Anterior cingulate cortex (tissue), 58 donors: ENCODE measurements at places on chromosomes 12 and 14.

- DNase-seq, result no peak
Observed at GRCh38 chr14:72256055-72256454, 323.8 kb downstream of the RGS6 start.

DNA sequence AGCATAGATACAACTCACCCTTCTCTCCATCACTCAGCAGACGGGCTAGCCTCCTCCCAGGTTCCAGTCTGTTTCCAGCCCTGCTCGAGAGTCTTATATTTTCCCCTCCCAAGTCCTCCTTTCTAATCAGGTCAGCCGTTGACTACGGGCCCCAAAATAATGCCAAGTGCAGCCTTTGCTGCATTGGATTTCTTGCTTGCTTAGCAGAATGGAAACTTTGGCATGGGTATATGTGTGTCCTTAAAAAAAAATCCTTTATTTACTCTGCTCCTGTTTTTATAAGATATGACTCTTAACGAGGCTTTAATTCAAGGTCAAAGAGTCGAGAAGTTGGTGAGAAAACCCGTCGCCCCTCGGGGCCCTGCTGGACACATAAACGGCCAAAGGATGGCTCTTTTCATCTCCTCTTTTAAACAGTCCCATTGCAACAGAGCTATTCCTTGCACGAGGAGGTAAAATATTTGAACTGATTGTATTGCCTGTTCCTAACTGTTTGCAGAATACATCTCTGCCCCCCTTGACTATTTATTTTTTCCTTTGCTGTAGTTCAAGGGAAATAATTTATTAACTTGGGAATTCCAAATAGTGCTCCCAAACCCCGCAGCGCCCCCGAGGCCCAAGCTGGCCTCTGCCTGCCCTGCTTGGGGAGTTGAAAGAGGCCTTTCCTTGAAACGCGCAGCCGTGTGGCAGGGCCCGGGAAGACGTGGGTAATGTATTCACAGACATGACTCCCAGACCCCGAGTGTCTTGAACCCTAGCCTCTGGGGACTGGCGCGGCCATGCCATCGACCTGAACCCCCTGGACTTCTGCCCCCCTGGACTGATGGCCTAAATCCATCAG is 156.5 kb upstream of the MYL2 start:
- DNase-seq, result no peak

DNA sequence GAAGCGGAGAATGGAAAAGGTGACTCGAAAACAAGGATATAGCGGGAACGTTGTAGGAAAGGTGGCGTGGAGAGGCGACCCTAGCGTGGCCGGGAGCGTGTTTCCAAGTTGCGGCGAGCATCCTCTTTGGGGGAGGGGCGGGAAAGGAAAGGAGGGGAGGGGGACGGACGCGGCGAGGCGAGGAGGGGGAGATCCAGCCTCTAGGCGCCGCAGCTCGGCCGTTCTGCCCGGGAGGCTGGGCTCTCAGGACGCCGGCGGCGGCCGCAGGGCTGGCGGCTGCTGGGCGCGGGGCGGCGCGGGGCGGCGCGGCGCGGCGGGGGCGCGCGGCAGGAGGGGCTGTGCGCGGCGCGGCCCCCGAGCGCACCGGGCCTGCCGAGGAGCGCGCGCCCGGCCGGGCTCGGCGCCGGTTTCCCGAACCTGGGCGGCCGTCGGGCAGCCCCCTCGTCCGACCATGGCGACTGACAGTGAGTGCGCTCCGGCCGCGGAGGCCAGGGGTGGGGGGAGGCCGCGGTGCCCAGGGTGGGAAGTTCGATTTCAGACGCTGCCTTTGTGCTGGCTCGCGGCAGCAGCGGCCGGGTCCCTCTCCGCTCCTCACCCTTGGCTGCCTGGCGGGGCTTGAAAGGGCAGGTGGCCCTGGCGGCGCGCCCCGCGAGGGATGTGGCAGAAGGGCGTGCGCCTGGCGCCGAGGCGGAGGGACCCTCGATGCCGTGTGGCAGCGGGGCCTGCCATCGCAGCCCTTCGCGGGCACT is 50.3 kb downstream of the SNAPC1 start:
- DNase-seq, result no peak

DNA sequence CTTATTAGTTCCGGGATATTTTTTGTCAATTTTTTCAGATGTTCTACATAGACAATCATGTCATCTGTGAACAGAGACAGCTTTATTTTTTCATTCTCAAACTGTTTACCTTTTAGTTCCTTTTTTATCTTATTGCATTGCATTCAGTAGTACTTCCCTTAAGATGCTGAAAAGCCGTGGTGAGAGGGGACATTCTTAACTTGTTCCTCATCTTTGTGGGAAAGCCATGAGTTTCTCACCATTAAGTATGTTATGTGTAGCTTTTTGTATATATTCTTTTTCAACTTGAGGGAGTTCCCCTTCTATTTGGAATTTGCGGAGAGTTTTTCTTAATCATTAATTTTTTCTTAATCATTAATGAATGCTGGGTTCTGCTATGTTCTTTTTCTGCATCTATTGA is 1727.1 kb upstream of the SEL1L start:
- no peak for DNase-seq

DNA sequence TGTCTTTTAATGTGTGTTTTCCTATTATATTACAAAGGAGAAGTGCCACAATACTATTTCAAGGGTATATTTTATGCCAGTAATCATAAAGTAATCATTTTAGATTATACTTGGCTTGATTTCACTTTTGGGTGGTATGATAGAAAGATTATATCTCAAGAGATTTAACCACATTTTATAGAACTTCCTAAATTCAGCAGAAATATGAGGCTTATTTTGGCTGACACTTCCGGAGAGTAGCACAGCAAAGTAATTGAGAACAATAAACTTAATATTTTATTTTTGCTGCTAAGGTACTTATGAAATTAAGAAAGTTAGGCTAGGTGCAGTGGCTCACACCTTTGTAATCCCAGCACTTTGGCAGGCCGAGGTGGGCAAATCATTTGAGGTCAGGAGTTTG is 319.1 kb downstream of the NPAS3 start:
- no peak for DNase-seq

- no peak for DNase-seq
Observed at GRCh38 chr12:98224584-98225221, 290.7 kb upstream of the TMPO start.

GRCh38 chr12:124359671-124360581 is 65.0 kb downstream of the RFLNA start:
- DNase-seq, result peak; percentile 24

DNA sequence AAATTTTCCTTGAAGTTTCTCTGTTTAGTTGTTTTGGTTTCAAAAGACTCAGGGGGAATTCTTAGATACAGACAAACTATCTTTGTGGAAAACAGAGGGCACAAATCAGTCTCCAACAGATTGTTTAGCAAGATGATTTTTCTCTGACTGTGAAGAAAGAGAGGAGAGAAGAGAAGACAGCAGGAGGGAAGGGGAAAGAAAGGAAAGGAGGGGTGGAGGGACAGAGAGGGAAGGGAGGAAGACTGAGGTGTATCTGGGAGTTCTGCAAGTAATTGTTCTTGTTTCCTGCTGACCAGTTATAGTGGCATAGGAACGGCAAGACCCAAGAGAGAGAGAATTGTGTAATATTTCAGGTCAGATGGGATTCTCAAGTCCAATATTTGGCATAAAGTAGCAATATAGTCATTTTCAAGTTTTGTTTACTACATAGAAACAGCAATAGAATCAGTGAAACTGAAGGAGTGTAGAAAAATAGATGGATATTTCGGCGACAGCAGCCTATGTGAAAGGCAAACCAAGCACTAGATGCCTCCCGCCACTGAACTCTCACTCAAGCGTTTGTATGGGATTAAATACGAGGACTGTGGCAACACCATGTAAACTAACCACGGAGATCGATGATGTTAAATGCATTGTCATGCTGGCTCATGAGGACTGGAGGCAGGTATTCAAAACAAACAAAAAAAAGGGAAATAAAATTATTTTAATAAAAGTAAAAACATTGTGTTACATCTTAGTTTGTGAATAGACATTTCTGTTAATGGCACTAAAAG is 342.5 kb downstream of the SLC16A7 start:
- no peak for DNase-seq

- peak; percentile 76 for DNase-seq
Observed at GRCh38 chr12:6867413-6868210, at the start of gene TPI1. TPI1 (plus strand) TSS chr12:6867531; CDS start chr12:6867567, 36 bp downstream.

GRCh38 chr12:104357421-104357952 is 53.9 kb downstream of the EID3 start:
- DNase-seq, result no peak

DNA sequence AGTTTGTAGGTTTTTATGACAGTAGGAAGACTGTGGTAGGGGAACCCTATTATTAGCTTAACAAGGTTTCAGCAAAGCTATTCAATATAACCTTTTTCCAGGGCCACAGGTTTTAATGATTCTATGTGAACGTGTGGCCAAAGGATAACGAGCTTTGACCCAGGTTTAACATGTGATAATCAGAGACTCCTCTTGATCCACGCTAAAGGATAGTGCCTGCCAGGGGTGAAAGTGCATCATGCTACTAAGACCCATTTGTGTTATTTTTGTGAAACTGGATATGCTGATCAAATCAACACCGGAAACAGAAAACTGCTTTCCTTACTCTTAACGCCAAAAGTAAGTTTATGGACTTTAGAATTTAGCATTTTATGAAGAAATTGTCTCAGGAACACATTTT is 909 bp upstream of the TAOK3 start:
- DNase-seq, result no peak

GRCh38 chr14:58628406-58628805 is 9.4 kb upstream of the DACT1 start:
- DNase-seq, result no peak

GRCh38 chr14:99136047-99136400 is 136.0 kb downstream of the BCL11B start:
- no peak for DNase-seq

DNA sequence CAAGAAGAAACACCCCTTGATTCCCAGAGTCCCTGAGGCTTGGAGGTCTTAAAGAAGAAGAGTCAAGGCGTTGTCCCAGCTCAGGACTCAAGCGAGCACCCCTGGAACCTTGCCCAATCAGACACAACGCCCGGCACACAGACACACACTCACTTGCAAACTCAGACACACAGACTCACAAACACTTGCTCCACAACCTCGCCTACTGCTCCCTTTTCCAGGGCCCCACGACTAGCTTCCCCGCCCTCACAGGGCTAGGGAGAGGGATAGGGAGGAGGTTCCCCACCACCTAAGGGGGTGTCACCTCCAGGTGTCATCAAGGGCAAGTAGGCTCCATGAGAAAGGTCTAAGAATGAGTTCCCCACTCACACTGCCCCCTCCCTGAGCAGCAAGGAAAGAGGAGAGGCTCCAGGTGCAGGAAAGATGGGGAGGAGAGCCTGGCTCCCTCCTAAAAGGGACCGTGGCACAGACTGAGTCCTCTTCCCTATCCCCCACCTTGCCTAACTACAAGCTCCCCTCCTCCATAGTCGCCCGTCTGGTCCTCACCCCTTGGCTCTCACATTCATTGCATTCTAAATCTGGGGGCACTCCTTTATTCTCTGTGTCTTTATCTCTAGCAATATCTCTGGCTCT is 717 bp downstream of the WNT10B start:
- DNase-seq, result no peak
